ENCODE measurements at places on chromosomes 7 and 10.

DNA sequence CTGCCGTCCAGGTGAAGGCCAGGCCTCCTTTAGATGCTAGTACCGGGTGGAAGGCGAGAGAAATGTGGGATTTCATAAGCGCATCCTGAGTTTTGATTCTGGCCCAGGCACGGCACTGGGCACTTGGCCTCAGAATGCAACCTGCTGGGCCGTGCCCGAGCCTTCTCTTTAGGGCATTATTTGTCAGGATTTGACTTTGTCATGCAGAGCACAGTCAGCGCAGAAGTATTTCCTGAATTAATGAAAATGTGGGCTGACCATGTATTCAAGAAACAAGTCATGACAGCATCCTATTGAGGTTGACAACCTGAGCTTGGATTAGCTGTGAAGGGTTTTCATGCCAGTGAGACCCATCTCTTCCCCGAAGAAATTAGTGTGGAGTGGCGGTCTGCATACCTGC is 34.4 kb downstream of the RCC1L start:
- no peak for DNase-seq

- no peak for DNase-seq
Observed at GRCh38 chr10:133405272-133405671, 11.3 kb downstream of the MTG1 start.

GRCh38 chr7:1042492-1042833 is 1.9 kb upstream of the GPR146 start:
- no peak for DNase-seq

DNA sequence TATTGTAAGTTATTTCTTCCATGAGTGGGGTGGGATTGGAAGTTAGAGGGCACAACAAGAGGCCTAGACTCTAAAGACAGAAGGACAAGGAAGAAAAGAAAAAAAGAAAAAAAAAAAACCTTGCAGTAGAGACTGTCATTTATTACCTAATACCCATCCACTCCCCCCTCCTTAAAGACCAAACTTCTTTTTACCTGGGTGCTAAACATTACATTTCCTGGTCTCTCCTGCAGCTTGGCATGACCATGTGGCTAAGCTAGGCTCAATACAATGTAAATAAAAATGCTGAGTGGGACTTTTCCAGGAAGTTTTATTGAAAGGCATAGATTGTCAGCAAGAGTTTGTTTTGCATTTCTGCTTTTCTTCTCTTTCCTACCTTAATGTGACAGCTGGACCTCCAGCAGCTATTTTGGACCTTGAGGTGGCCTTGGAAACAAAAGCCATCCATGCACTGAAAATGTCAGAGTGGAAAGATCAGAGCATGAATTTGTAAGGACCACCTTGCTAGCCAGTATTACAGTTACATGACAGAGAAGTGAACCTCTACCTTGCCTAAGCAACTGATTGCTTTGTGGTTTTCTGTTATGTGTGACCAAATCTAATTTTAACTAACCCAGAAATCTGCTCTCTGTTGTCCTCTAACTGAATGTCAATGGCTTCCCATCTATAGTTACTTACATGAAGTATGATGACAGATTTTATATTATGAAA is 81.3 kb upstream of the SFMBT2 start:
- DNase-seq = no peak

- peak; percentile 14 for DNase-seq
Observed at GRCh38 chr7:126026421-126027088, 1096.9 kb upstream of the POT1 start.

DNA sequence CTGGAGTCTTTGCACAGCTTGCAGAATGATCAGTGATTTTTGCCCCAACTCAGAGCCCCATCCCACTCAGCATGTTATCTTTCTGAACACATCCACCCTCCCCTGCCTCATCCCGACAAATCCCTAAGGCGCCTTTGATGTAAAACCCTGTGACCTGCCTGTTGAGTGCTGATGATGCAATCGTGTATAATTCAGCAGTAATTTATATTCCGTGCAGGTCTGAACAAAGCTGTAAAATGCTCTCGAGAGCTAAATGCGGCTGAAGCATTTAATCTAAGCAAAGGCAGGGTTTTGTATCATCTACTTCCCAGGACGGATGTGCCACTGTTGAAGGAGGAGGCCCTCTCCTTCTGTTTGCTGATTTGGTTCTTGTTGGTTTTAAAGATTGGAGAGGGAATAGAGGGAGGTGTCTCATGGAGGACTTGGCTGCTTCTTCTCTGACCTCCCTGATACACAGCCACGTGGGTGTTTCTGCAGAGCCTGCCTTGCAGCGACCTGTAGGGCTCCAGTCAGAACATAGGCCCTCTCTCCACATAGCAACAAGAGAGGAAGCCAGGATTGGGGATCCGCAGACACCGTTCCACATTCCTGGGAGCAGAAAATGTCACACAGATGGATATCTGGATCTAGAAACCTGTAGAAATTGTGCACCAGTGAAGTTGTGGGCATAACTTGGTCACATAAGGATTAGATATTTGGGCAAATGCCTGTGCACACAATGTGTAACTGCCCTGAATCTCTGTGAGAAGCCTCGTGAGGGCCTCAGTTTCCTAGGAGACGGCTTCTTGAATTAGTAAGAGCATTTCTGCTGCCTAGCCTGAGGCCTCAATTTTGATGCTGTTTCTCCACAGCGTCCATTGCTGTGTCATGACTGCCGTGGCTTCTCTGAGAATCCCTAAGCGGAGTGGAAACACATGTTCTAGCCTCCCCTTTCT is 90.2 kb upstream of the AGK start:
- no peak for DNase-seq

- DNase-seq = no peak
Observed at GRCh38 chr10:76641215-76641614, 996.4 kb downstream of the KCNMA1 start.

DNA sequence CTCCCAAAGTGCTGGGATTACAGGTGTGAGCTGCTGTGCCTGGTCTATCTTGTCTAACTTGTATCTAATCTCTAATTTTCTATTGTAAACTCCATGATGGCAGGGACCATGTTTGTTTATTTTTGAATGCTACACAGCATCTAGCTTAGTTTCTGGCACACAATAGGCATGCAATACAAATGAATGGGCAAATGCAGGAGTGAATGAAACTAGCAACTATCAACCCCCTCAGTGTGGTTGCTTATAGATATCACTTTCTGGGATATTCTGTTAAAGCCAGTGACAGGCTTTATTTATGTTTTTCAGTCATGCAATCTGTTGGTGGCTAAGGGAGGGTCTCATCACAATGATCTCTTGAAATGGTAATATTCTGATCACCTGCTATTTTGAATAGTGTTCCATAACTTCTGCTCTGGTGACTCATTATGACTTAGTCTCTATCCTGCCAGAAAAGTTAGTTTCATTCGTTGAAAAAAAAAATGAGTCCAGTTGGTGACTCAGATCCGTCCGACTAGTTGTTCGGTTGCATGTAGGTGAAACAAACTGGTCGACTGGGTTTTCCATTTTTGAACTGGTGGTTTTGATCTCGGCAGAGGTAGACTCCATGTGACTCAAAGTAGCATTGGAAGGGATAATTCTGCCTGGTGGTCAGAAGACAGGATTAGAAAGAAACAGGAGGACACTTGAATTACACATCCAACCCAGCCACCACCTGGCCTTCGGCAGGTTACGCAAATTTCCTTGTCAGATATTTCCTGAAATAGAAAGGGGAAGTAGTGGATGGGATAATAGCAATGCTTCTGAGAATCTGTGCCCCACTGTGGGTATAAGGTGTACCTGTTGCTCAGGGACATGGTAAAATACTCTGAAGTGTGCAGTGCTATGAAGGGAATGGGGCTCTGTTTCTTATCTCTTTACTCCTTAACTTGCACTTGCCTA is 76.8 kb downstream of the GATA3 start:
- DNase-seq = no peak

GRCh38 chr7:17706275-17706674 is 234.0 kb downstream of the SNX13 start:
- no peak for DNase-seq

DNA sequence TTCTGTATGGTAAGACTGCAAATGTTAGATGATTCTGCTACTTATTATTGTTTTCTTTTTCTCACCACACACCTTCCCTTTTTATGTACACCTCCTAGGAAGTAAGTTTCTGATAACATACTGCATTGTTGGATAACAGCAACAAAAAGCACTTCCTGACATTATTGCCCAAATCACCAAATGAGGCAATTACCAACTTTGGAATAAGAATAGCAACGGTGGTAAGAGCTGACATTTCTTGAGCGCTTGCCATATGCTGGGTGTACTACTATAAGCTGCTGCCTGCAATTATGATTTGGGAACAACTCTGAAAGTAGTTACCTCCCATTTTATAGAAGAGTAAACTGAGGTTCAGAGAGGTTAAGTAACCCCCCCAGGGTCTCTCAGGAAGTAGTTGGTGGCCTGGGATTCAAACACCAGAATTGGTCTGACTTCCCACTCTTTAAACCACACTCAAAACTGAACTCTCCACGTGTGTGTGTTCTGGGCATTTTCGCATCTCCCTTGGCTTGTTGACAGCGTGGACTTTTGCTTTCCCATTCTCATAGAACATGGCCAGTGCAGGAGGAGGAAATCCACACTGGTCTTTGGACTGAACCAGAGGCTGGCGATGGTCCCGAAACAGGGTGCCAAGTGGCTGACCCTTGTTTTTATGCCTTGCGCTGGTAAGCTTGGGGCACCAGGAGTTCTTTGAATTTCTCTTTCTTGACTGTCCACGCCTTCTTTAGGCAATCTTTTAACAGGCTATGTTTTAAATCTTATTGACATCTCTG is 71.4 kb downstream of the TCF7L2 start:
- no peak for DNase-seq

- DNase-seq = no peak
Observed at GRCh38 chr10:105793071-105793470, 1152.0 kb downstream of the SORCS3 start.

DNA sequence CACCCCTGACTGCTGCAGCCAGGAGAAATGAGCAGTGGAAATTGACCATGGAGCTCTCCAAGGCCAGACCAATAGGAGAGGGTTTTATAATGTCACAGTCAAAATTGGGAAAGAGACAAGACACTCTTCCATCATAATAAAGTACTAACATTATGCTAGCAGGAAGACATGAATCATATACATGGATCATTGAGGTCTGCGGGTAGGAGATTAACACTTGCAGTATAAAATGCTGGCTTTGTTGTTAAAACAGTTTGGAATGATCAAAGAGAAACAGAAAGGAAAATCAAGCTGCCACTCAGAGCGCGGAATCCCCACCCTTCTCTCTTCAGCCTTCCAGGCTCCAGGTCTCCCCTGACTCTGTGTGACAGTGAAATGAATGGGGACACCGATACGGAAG is 53.4 kb upstream of the CALN1 start:
- no peak for DNase-seq

- no peak for DNase-seq
Observed at GRCh38 chr7:87038993-87039690, 20.3 kb downstream of the ELAPOR2 start.

- DNase-seq = no peak
Observed at GRCh38 chr7:107944411-107945169, 53.6 kb downstream of the DLD start.

DNA sequence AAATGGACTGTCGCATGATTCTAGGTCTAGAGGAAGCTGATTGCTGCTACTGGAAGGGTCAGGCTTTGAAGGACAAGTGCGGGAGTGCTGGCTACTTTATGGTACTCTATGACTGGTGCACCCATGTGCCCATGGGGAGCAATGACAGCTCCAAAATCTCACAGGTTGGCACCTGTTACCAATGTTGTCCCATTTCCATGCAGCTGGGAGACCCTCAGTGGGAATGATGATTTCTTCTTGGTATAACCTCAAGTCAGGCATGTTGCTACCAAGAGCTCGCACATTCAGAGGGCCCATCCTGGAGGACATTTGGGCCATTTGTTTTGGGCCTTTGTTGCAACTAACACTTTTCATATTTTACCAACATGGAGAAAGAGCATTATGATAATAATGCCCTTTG is 174.4 kb downstream of the PRKCQ start:
- no peak for DNase-seq

GRCh38 chr10:46297406-46298204 is 10.8 kb downstream of the ANTXRL start:
- DNase-seq = no peak

DNA sequence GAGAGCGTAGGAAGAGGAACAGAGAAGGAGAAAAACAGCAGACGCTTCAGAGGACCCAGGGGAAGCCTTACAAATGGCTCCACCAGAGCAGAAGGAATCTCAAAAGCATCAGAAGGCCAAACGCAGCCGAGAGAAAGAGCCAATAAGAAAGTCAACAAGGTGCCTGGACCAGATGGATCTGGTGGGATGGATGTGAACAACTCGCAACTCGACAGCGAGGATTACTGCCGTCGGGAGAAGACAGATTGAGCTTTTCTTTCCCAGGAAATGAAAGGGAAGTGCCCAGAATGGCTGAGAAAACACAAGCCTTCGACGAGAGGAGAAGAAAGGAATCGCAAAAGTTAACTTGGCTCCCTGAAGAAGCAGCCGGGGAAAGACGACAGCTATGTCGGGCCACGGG is 132.8 kb upstream of the MGMT start:
- no peak for DNase-seq

GRCh38 chr10:80373502-80373901 is 16.9 kb downstream of the DYDC2 start:
- no peak for DNase-seq

GRCh38 chr7:39647816-39648215 is 24.4 kb downstream of the RALA start:
- DNase-seq = no peak

GRCh38 chr10:33335801-33336581 is 1.5 kb upstream of the NRP1 start:
- DNase-seq = no peak

DNA sequence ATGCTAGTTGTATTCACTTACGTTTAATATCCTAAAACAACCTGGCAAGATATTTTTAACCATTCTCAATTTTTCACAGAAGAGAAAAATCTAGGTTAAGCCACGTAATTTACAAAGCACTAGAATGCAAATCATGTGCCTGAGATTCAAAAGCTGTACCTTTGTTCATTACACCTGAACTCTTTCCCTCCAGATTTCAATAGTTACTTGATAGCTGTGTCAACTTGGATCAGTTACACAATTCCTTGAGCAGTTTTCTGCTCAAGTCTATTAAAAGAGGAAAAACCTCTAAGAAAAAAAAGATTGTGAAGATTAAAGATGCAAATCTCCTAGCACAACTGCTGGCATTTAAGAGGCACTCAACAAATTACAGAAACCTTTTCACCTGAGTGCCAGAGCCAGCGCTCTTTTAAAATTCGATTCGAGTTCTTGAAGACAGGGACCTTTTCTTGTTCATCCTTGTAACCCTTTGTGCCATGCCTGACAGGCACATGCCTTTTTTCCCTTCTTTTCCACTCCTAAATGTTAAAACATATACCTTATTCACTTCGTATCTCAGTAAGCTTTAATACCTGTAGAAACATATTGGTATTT is 886 bp downstream of the NSUN6 start:
- DNase-seq = no peak

DNA sequence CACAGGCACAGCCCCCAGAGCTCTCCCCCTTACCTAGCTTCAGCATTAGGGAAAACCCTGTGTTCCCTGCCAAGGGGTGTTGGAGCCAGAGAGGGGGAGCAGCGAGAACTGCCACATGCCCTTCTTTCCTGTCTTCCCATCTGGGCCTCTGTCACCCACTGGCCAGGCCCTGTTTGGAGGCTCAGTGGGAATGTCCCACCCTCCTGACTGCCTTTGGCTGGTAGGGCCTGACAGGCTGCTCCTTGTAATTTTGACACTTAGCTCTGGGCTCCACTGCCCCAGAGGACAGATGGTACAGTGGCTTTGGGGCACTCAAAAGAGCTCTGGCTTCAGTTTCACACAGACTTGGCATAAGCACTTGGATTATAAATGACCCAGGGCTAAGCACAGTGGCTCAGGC is 50.6 kb downstream of the GRID2IP start:
- no peak for DNase-seq

Data from COR-L47 (cell line).